ENCODE measurements at places on chromosomes 2 and 18.

GRCh38 chr2:130840506-130840905 is 3.8 kb downstream of the ARHGEF4 start:
- no peak for DNase-seq

DNA sequence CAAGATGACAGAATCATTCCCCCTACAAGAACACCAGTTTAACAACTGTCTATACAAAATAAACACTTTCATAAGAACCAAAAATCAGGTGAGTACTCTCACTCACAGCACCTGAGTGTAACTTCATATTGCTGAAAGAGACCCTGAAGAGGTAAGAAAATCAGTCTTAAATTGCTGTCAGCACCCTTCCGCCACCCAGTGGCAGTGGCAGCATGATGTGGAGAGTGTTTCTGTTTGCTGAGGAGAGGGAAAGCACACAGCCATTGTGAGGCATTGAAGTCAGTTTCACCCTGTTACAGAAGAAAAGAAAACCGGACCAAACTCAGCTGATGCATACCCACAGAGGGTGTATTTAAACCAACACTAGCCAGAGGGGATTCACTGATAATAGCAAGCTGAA is 1240.8 kb upstream of the CRIM1 start:
- peak; percentile 25 for DNase-seq

DNA sequence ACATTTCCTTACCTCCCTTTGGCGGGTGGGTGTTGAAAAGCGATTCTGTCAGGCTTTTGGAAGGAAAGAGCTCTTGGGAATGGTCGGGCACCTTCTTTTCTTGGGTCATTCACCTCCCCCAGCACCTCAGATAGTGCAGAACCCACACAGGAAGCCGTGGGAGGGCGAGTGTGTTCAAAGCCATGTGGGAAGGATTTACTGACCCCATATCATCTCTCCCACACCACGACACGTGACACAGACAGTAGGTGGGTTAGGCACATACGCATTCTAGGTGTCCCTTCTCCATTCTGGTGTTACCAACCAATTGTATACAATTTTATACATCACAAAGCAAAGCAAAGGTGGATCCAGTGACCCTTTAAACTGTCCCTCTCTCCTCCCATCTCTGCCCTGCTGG is 263.7 kb upstream of the REV1 start:
- no peak for DNase-seq

DNA sequence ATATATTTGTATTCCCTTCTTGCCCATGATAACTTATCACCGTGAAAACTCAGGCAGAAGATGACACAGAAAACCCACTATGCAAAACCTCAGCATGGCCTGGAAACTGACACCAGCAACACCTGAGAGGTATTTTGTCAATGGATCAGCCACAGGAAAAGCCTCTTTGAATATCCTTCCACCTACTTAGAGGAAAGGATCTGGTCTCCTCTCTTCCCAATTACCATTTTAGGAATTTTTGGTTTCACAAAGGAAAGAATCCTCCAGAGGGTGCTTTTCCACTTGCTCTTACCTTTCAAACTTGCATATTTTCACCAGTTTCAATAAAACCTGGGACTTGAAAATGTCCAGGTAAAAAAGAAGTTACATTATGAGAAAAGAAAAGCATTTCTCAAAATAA is 20.0 kb upstream of the MEIS1 start:
- DNase-seq = no peak

- no peak for DNase-seq
These were observed 85.0 kb downstream of the WDSUB1 start for GRCh38 chr2:159201360-159202063.

- no peak for DNase-seq
These were observed 218.3 kb upstream of the RND3 start for GRCh38 chr2:150705767-150706166.

DNA sequence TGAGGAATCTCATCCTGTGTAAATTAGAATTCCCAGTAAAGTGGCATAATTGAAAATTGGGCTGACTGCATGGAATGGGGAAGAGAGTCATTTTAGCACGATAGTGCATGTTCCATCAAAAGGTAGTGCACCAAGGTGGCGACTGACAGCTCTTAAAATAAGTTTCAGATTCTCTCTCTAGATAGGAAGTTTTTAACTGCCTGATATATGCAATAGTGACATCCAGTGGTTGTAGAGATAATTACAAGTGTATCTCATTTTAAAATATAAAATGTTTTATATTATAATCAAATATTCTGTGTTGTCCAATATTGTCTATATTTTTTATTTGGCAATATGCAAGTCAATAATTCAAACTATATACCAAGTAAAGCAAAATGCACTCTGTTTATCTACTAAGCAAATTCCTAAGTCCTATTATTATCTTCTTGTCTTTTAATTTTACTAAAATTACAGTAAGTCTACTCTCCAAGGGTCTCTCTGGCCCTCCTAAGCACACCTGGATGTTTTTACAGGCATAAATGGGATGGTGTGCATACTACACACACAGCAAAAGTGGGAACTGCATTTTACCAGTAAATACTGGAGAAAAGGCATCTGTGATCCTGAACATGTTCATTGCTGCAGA is 397.7 kb upstream of the HNRNPA3 start:
- no peak for DNase-seq

DNA sequence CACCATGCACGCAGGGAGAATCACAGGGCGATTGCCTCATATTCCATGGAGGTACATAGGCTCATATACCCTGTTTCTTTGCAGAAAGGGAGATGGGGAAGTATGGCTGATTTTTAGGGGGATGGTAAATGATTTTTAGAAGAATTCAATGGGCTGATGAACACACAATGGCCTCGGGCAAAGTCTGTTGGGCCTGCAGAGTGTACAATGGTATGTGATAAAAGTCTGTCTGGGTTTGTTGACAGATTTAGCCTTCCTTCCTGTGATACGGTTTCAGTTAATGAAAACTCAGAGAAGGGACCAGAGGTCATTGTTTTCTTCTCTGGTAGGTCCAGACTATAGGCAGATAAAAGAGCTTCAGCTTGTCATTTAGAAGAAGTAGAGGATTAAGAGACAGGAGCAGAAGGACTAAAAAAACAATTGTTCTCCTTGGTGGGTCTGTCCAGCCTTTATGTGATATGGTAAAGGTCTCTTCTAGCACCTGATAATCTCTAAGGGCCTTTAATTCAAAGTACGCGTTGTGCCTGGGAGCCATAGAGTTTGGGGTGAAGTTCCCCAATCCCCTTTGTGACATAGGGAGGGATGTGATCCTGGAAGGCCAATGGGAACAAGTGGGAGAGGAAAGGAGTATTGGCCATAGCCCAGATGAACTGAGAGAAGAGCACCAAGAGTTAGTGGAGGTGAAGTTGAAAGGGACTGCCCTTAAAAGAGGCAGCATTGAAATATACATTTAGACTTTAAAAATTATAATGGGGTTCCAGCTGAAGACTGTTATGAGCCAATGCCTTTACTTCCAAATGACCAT is 107.5 kb upstream of the SERPINE2 start:
- no peak for DNase-seq

- no peak for DNase-seq
These were observed 6.7 kb upstream of the OSR1 start for GRCh38 chr2:19365126-19365525.

DNA sequence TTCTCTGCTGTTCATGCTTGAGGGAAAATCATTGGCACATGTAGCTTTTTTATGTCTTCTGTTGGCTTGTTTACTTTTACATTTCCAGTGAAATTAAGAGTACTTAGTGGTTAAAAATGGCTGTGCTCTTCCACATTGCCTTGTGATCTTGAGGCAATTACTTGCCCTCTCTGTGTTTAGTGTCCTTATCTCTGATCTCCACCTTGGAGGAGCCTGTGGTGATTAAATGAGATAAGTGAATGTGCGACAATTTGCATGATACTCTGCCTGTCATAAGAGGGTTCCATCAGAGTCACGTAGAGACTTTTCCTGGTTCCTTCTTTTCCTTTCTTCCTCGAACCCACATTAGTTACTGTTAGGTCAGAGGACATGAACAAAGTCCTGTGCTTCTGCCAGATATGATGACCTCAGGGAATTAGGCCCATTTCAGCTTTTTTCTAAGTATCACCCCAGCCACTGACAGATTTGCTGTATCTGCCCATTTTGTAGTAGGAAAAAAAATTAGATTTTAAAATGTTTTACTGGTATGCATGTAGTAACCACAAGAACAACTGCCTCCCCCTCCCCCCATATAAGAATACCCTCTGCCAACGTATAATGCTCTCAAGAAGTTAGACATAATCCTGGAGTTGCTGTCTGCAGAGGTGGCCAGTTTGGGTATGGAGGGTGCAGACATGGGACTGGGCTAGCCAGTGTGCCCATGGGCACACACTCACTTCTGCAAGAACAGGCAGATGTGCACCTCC is 51.9 kb downstream of the TET3 start:
- DNase-seq = no peak

DNA sequence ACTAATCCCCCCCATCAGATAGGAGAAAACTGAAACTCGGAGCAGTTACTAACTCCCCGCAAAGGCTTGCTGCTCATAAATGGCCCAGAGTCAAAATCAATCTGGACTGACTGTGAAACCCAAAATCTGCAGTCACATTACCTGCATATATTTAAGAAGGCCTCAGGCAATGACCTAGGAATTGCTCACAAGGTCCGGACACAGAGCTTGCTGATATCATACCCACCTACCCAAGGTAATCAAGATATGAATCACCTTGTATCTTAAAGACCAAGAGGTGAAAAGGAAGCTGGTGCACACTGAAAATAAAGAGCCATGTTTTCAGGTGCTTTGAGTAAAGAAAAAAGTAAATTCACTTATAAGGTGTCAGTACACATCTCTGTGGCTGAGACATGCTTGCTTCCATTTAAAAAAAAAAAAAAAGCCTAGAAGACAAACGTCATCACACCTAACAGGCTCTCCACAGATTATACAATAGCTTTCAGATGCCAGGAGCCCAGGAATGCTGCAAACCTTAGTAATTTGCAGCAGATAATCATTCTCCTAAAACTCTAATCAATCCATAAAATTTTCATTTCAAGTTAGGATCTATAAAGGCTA is 195.4 kb downstream of the ZEB2 start:
- no peak for DNase-seq

- no peak for DNase-seq
These were observed 621.6 kb upstream of the LRRTM1 start for GRCh38 chr2:80926168-80926567.

DNA sequence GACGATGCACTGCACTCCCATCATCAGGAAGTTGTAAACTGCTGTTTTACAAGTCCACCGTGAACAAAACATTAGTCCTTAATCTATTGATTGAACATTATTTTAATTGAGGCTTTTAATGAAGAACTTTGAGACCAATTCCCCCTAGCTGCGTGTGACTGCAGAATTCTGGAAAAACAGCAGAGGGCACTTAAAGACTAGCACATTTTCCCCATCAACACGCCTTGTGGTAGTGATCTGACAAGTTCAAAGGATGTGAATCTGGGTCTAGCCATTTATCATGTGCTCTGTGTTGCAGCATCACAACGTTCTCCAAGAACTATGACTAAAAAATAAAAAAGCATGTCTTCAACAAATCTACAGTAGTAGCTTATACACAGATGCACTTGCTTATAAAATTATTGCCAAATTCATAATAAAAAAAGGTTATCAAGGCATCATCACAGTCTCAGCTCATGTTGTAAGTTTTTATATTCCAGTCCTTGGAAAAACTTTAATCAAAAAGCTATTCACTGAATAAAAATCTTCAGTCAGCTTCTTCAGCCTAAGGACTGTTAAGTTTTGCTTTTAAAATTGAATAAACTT is 35.8 kb downstream of the SKOR2 start:
- peak; percentile 51 for DNase-seq

GRCh38 chr18:5173646-5174045 is 23.4 kb downstream of the AKAIN1 start:
- no peak for DNase-seq

- DNase-seq = no peak
These were observed 628.6 kb upstream of the ID2 start for GRCh38 chr2:8053216-8053615.

DNA sequence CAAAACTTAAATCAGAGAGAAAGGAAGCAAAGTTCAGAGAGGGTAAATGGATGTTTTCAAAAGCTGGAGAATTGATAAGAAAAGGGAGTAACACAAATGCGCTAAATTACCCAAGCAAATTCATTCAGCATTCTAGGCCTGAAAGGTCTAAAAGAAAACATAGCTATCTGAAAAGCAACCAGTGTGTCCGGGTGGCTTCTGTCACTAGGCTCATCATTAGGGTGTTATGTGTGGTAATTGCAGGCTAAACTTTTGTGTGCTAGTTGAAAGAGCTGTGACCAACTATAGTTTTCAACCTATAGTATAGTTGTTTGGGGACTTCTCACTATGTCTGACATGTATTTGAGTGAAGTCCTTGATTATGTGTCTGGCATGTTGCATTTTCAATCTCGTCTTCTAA is 839.6 kb upstream of the ZEB2 start:
- no peak for DNase-seq

GRCh38 chr2:164976301-164976700 is 21.0 kb upstream of the SLC38A11 start:
- DNase-seq = no peak

DNA sequence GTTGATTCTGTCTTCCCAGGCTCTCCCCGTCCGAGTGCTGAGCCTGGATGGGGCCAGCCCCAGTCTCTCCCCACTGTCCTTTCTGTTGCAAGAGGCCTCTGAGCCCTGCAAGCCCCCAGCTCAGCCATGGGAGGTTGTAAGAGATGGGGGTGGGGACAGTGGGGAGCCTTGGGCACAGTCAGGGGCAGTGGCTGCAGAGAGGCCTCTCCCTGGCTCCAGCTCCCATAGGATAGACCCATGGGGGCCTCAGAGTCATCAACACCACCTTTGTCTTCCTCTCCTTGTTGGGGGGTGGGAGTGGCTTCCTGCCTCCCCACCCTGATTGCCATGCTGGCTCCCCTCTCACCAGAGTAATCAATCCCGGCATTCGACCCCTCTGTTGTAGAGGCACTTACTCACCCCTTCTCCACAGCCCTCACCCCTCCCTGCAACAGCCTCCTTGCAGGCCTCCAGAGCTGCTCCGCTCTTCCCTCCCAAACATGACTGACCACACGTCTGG is 37.5 kb upstream of the NPAS2 start:
- no peak for DNase-seq

GRCh38 chr2:238169708-238170251 is 11.0 kb downstream of the ERFE start:
- DNase-seq = no peak

- DNase-seq = no peak
These were observed 34.3 kb upstream of the TAF1B start for GRCh38 chr2:9809064-9809356.

DNA sequence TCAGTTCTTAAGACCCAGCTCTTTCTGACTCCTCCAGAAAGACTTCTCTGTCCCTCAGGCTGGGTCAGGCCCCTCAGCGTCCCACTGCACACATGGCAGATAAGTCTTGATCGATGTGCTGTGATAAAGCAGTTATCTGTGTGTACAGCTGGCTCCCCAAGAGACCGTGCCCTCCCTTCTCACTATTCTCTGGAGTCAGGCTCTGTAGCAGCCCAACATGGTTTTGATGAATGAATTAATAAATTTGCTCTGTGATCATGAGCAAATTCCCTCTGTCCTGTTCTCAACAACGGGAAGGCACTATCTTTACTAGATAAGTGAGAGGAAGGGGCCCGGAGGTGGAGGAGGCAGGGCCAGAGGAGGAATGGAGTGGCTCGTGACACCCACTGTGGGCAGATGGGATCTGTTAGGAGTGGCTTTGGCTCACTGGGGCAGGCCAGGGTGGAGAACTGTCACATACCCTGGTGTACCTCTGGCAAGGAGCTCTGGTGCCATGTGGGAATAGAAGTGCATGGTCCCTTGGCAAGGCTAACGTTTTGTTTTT is 48.3 kb downstream of the ZFP36L2 start:
- DNase-seq = no peak

All from NT2/D1 (cell line).